ENCODE measurements at places on chromosomes 2 and 18. TPM values are rescaled to one million over a fixed set of nuclear protein-coding genes. Genes with fewer than 3 reads are reported as not detected.

Gene FBXO48
- 0.73 TPM for total RNA-seq

Gene CWC22
- 22.0 TPM for total RNA-seq

Gene DNAJB2
- total RNA-seq = 13.8 TPM

Gene EHBP1
- total RNA-seq = 26.3 TPM

Gene KCNG3
- total RNA-seq = 1.5 TPM

Gene APCDD1
- not detected for total RNA-seq

Gene GATA6
- 5.5 TPM for total RNA-seq

Gene HES6
- 16.8 TPM for total RNA-seq

Gene BOK
- 21.6 TPM for total RNA-seq

Gene FN1
- 228 TPM for total RNA-seq

Gene SIX3
- not detected for total RNA-seq
